ENCODE measurements at places on chromosomes 3 and 15.

- H3K4me1 ChIP-seq = no peaks in the 10 kb centered on the region
- no peaks in the 10 kb centered on the region for H3K36me3 ChIP-seq
- no peak overlapping the region for H3K27ac ChIP-seq
- H3K4me3 ChIP-seq = no peak overlapping the region
- no peak for DNase-seq
- peaks cover 3% of the 10 kb centered on the region for H3K27me3 ChIP-seq
Observed at GRCh38 chr15:34472947-34473346, 35.3 kb upstream of the GOLGA8A start.

- H3K27me3 ChIP-seq = peaks cover 82% of the 10 kb centered on the region
- H3K4me1 ChIP-seq = peaks cover 61% of the 10 kb centered on the region
- no peak for DNase-seq
- H3K36me3 ChIP-seq = no peaks in the 10 kb centered on the region
Observed at GRCh38 chr3:138942271-138942670, 4.7 kb downstream of the FOXL2 start.

GRCh38 chr3:15955968-15956367 lies 158.2 kb upstream of the ANKRD28 start:
- DNase-seq = no peak
- H3K36me3 ChIP-seq = no peaks in the 10 kb centered on the region
- no peaks in the 10 kb centered on the region for H3K4me1 ChIP-seq
- H3K4me3 ChIP-seq = no peak overlapping the region

DNA sequence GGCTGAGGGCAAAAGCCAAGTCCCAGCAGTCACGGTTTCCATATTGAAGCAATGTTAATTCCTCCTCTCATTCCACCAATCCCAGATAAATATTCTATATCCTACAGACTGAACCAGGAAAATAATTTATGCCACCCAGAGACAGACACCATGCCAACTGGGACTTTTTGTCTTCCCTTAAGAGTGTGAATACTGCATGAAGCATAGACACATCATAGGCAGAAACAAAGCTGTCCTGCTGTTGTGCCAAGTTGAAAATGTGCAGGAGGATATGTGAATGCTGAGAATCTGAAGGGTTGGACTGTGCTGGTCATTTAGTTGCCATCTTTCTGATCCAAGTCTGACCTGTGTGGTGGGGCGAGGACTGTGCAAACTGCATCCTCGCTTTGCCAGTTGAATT lies 37.7 kb downstream of the RFTN1 start:
- no peak overlapping the region for H3K4me3 ChIP-seq
- H3K36me3 ChIP-seq = no peaks in the 10 kb centered on the region
- peaks cover 2% of the 10 kb centered on the region for H3K4me1 ChIP-seq
- H3K27ac ChIP-seq = no peak overlapping the region
- H3K27me3 ChIP-seq = no peaks in the 10 kb centered on the region

DNA sequence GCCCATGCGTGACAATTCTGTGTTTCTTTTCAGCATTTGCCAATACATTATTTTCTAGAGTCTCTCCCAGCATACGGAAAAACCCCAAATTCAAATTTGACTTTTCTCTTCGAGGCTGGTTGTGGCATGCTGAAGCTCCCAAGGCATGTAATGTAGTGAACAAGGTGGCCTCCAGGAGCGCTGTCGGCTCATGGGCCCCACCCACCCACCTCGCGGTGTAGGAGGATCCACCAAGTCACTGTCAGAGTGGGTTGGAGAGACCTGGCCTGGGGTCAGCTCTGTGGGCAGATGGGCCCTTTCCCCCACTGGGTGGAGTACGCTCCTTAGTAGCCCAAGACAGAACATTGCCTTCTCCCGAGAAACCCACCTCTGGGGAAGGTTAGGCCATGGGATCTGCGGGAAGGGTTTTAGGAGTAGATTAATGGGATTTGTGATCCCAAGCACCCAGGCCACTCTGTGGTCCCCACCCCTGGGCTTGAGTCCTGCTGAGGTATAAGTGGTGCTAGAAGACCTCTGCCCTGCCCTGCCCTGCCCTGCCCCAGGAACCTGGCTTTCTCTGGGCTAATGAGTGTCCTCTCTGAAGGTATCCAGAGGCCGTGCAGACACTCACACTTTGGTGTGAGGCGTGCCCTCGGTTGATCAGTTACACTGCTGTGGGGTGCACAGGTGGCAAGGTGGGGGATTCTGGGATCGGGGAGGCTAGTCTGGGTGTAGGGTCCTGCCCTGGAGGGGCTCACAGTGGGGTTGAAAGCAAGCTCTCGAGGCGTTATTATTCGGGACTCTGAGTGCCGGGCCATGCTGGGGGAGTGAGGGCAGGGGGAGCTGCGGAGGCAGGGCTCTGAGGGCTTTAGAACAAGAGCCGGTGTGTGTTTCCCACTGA lies 97.9 kb downstream of the APBA2 start:
- no peak for DNase-seq
- no peaks in the 10 kb centered on the region for H3K27me3 ChIP-seq
- no peak overlapping the region for H3K4me3 ChIP-seq
- H3K27ac ChIP-seq = no peak overlapping the region
